ENCODE measurements at places on chromosomes 6 and 20. TPM values are rescaled to one million over a fixed set of nuclear protein-coding genes. Genes with fewer than 3 reads are reported as not detected.

FABP7 gene
- total RNA-seq: 4.8 TPM

TNFRSF6B gene
- total RNA-seq: 1.1 TPM

TMEM200A gene
- 17.7 TPM for total RNA-seq

HINT3 gene
- 55.6 TPM for total RNA-seq

TRAPPC3L gene
- 0.31 TPM for total RNA-seq

TRERF1 gene
- 7.1 TPM for total RNA-seq

RSPO3 gene
- total RNA-seq: 1.2 TPM

LGSN gene
- not detected for total RNA-seq

TUBB2B gene
- 87.5 TPM for total RNA-seq

POM121L2 gene
- not detected for total RNA-seq

SLC52A3 gene
- 0.82 TPM for total RNA-seq

TMEM170B gene
- total RNA-seq: 11.3 TPM

SYCP2L gene
- 1.5 TPM for total RNA-seq

ULBP2 gene
- total RNA-seq: not detected

GRM4 gene
- total RNA-seq: 0.51 TPM

MAD2L1BP gene
- total RNA-seq: 90.4 TPM

ZNF133 gene
- 25.8 TPM for total RNA-seq

HRH3 gene
- total RNA-seq: 0.62 TPM

OTOR gene
- total RNA-seq: 0.21 TPM

SIRPD gene
- not detected for total RNA-seq

SYCP2 gene
- total RNA-seq: 6.6 TPM

HAO1 gene
- not detected for total RNA-seq

NTSR1 gene
- not detected for total RNA-seq

EYS gene
- 1.0 TPM for total RNA-seq

HMGN4 gene
- 56.7 TPM for total RNA-seq

FAM184A gene
- total RNA-seq: 16.4 TPM

SUMO4 gene
- 5.5 TPM for total RNA-seq

GSTA2 gene
- not detected for total RNA-seq

TFAP2A gene
- 6.7 TPM for total RNA-seq

FAM83B gene
- total RNA-seq: 13.8 TPM

FRS3 gene
- 2.4 TPM for total RNA-seq

GATA5 gene
- not detected for total RNA-seq

SLA2 gene
- total RNA-seq: 0.21 TPM

DUSP15 gene
- total RNA-seq: 0.82 TPM

MEP1A gene
- total RNA-seq: not detected

WFDC10B gene
- not detected for total RNA-seq

LAMA2 gene
- total RNA-seq: 320 TPM

Measured in tongue (tissue), 3 donors.